ENCODE measurements at places on chromosomes 11 and 22.
A peak's percentile ranks its signal among the peaks of the same experiment; 100 is the strongest.

GRCh38 chr22:23789638-23790037 lies 2.9 kb downstream of the SMARCB1 start:
- DNase-seq = no peak

- DNase-seq = no peak
These were observed 1.3 kb downstream of the B3GAT1 start for GRCh38 chr11:134410766-134411165.

DNA sequence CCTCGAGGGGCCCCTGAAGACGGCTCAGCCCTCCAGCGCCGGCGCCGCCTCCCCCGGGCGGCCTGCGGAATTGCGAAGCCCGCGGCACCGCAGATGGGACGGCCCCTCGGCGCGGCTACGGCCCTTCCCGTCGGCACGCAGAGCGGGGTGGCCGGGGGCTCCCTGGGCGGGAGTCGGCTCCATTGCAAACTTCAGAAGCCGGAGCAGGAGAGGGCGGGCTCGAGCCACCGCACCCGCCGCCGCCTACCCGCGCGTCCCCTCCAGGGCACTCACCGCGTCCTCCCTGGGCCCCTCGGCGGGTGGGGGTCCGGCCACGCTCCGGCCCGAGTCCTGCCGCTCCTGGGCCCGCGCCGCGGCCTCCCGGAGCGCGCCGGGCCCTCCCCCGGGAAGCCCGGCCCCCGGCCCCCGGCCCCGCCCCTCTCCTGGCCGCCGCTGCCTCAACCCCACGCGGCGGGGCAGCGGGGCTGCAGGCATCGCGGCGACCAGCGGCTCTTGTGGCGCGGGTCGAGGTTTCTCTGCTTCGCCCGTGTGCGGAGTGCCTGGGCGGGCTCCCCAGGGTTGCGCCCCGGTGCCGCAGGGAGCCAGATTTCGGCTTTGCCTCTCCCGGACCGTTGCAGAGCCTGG lies at the start of gene PACSIN3:
Gene PACSIN3, minus strand, starts transcription at position 359 of the 624 bp plus-strand sequence. CDS start 3,707 bp downstream, outside the sequence.
- peak; percentile 75 for DNase-seq

GRCh38 chr11:115674176-115674936 lies 170.1 kb upstream of the CADM1 start:
- DNase-seq = no peak

DNA sequence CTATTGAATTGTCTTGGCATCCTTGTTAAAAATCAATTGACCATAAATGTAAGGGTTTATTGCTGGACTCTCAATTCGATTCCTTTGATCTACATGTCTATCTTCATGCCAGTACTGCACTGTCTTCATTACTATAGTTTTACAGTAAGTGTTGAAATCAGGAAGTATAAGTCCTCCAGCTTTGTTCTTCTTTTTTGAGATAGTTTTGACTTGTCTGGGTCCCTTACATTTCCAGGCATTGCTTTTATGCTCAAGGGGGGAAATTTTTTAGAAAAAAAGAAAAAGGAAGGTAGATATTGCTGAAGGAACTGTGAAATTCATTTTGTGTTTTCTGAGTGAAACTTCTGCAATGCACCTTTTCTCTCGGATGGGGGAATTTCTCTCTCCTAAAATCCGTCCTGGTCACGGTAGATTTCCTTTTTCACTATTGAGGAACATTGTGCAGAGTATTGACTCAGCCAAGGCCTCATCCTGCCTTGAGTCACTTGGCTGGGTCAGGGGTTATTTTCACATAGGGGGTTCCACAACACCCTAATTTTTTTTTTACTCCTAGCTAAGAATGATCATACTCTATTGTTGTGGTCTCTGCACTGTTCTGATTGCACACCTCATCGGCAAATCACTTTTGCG lies 2.8 kb upstream of the ACER3 start:
- no peak for DNase-seq

- DNase-seq = no peak
These were observed 1129.1 kb downstream of the DLG2 start for GRCh38 chr11:84497981-84498411.

GRCh38 chr11:92071660-92072059 lies 153.0 kb upstream of the FAT3 start:
- no peak for DNase-seq
